Muscle of leg (tissue), 16 donors: ENCODE measurements at places on chromosomes 12 and 14. TPM values are rescaled to one million over a fixed set of nuclear protein-coding genes. Genes with fewer than 3 reads are reported as not detected.

Gene SSTR1
- polyA plus RNA-seq = 0.94 TPM

DNA sequence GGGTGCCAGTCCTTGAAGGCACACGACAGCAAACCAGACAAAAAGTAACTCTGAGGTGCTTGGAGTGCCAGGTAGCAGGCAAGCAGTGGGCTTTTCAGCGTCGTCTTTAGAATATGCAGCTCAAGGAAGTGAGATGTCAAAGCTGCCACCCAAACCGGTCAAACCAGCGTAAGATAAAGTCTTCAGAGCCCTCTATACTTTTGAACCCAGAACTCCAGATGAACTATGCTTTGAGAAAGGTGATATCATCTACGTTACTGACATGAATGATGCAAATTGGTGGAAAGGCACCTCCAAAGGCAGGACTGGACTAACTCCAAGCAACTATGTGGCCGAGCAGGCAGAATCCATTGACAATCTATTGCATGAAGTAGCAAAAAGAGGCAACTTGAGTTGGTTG is 95.9 kb downstream of the TBX3 start:
- no peak for DNase-seq

Gene SLC22A17
- polyA plus RNA-seq = 20.2 TPM

DNA sequence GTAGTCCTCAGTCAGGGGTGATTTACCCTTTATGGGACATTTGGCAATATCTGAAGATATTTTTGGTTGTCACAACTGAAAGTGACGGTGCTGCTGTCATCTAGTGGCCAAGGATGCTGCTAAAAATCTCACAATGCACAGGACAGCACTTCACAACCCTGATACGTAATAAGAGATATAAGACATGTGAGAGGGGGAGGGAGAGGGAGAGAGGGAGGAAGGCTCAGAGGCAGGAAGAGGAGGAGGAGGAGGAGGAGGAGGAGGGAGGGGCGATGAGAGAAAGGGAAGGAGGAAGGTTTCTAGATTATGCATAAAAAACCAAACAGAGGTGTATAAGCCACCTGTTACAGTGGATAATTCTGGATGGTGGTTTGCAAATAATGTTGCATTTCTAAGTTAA is 14.3 kb downstream of the MYL2 start:
- DNase-seq = no peak

DNA sequence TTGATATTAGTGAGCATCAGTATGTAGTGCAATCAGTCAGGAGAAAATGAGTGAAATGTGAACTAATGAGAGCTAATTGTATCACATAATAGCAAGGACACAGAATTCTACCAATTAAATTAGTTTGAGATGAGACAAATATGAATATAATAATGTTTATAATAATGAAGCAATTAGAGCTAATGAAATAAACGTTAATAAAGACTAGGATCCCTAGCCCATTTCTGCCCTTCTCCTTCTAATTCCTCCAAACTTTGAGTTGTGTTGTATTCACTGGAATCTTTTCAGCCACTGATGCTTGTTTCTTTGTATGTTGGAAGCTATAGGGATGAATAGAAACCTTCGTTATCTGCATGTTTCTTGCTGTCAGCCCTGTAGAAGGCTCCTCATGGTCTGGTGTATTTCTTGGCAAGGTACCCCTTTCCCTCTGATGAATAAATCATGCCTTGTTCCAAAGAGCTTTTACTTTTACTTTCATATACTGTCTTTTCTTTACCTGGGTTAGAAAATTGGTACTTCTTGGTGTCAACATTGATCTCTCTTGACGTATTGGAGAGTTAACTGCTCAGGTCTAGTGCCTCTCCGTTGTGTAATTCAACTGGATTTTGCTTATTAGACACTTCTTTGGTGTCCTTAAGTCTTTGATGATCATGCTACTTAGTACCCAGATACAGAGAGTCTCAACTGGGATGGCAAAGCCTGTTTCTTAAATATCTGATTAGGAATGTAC is 154.8 kb downstream of the PTCSC3 start:
- no peak for DNase-seq

- no peak for DNase-seq
These were observed 146.1 kb downstream of the RAD51B start for GRCh38 chr14:67965696-67966095.

GRCh38 chr14:32603992-32604565 is 275.0 kb downstream of the AKAP6 start:
- DNase-seq = peak; percentile 83

Gene PPP2R3C
- 40.7 TPM for polyA plus RNA-seq

Gene IGF1
- 27.6 TPM for polyA plus RNA-seq

- DNase-seq = no peak
These were observed 486.4 kb downstream of the BCL11B start for GRCh38 chr14:98785578-98785977.

Gene JAG2
- 53.7 TPM for polyA plus RNA-seq

DNA sequence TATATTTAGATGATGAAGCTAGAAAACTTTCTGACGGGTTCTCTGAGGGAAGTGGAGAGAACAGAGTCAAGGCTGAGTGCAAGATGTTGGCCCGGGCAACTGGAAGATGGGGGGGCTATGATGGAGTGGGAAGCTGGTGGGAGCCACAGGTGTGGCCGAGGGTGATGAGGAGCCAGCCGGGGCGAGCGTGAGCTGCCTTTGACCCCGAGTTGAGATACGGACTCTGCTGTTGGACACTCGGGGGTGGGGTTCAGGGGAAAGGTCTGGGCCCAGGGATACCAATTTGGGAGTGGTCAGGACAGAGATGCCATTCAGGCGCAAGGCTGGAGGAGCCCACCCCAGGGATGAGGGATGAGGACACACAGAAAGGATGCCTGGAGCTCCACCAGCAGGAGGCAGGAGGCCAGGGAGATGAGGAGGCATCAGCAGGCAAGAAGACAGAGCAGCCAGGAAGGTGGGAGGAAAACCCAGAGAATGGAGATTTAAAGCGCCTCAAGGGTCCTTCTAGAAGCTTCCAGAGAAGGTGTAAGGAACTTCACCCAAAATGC is 9.0 kb downstream of the SCARB1 start:
- no peak for DNase-seq

- peak; percentile 8 for DNase-seq
These were observed 1.4 kb downstream of the AKAP6 start for GRCh38 chr14:32330351-32331111.

Gene ASCL1
- not detected for polyA plus RNA-seq

Gene LAG3
- 1.0 TPM for polyA plus RNA-seq

GRCh38 chr12:57887631-57888408 is 41.3 kb upstream of the CTDSP2 start:
- DNase-seq = no peak

Gene MEG3
- 6,644 TPM for polyA plus RNA-seq

DNA sequence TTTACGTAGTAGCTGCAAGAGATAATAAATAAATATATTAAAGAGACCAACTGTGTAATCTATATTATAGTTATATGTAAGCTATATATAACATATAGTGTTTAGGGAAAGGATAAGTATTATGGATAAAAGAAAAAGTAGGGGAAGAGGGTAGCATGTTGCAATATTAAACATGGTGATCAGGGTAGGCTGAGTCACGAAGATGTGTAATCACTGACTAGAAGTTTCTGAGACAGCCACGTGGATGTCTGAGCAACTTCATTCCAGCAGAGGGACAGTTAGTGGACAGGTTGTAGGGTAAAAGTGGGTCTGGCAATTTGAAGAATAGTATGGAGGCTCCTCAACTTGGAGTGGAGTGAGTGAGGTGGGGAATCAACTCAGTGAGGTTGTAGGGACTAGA is 109.7 kb downstream of the ANO4 start:
- DNase-seq = no peak

DNA sequence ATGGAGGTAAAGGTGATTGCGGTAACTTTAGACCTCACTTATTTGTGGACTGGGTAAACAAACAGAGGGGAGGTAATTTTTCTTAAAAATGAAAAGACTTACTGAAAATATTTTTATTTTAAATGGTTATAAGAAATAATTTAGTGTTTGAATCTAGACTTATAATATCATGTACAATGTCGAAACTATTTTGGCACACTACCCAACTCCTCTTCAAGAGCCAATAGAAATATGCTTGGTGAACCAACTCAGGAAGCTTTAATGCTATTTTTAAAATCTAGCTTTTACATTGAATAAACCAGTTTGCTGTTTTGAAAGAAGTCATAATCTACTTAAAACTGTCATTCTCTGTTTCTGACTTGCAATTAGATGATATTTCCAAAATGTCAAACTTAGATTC is 175.8 kb upstream of the NPAS3 start:
- DNase-seq = peak; percentile 60

GRCh38 chr12:127191129-127191528 is 1075.8 kb upstream of the TMEM132C start:
- peak; percentile 49 for DNase-seq

DNA sequence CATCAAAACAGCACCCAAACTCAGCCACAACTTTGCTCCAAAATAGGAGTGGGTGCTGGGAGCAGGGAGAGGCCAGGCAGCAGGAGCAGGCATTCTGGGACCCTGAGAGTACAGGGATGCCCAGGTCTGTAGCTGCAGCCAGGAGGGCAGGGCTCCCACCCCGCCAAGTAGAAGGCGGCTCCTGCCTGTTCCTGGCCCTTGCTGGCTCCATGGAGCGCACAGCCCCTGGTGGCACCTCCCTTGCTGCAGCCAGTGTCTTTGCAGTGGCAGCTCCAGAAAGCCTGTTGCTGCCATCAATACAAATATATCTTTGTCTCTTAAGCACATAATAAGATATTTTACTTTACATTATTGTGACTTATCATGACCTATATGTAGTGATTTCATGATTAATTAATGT is 1096.5 kb downstream of the FSCB start:
- DNase-seq = no peak

DNA sequence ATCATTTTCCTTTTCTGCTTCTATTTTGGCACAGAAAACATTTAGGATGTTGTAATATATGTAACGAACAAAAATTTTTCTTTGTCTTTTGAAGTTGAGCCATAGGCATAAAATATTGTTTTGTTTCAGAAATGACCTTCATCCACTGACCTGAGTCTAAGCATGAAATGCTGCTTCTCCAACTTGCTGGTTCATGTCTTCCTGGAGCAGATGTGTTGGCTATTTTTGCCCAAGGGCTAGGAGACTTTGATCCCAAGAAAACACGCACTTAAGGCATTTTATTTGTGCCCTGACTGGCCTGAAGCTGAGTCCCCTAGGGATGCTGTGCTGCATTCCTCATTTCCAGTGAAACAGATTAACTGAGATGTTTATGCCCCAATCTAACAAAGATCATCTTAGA is 27.2 kb upstream of the ALG10B start:
- DNase-seq = no peak

DNA sequence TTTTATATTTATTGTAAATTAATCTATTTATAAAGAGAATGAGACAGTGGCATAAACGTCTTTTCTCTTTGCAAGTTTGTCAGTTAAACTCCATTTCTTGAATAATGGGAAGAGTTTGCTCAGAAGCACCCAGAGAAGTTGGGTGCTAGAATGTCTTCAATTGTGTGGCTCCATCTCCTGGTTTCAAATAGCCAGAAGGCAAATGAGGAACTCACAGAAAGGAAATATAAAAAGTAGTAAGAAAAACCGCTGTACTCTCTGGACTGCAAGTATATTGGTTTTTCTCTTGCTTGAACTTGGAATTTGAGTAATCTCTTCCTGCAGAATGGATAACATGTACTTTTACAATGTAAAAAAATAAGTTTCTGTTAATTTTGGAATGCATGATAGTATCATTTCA is 217.5 kb downstream of the DPY19L2 start:
- peak; percentile 10 for DNase-seq

DNA sequence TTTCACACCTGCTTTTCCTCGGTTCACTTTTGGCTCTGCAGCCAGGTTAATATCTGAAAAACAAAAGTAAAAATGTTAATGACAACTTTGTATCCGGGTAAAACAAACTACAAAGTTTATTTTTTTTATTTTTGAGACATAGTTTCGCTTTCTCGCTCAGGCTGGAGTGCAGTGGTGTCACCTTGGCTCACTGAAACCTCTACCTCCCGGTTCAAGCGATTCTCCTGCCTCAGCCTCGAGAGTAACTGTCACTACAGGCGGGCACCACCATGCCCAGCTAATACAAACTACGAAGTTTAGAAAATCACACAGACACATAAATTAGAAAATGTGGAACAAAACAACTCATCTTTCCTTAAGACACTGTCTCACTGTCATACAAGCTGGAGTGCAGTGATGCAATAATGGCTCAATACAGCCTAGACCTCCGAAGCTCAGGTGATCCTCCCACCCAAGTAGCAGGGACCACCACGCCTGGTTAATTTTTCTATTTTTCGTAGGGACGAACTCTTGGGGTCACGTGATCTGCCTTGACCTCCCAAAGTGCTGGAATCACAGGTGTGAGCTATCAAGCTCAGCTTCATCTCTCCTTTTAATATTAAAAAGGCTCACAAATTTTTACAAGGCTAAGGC is 38.1 kb downstream of the HNRNPC start:
- no peak for DNase-seq

Gene LRP6
- polyA plus RNA-seq = 35.1 TPM

- no peak for DNase-seq
These were observed 791.5 kb downstream of the SLC16A7 start for GRCh38 chr12:60387356-60387755.

GRCh38 chr12:88247241-88247643 is 105.1 kb downstream of the TMTC3 start:
- DNase-seq = no peak

GRCh38 chr12:128077917-128078298 is 189.1 kb upstream of the TMEM132C start:
- DNase-seq = no peak

DNA sequence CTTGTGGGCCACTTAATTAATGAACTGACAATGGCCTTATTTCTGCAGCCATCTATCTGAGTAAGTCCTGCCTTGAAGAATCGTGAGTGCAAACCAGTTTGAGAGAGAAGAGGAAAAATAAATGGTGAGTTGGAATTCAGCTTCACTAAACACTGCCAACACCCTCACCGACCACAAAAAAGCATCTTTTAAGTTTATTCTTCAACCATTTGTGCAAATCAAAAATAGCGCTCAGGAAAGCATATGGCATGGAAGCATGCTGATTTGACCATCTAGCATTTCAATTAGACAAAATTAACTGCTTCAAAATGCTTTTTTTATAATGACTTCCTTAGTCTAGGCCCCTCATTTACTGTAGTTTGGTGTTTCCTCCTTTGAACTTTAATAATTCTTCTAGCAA is 294.0 kb downstream of the PPFIA2 start:
- DNase-seq = no peak

- no peak for DNase-seq
These were observed 107.0 kb downstream of the ARF6 start for GRCh38 chr14:49999826-50000379.

DNA sequence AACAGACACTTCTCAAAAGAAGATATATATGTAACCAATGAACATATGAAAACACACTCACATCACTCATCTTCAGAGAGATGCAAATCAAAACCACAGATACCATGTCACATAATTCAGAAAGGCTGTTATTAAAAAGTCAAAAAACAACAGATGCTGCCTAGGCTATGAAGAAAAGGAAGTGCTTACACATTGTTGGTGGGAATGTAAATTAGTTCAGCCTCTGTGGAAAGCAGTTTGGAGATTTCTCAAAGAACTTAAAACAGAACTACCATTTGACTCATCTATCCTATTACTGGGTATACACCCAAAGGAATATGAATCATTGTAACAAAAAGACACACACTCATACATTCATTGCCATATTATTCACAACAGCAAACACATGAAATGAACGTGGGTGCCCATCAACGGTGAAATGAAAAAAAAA is 35.1 kb downstream of the EIF2S3B start:
- no peak for DNase-seq

Gene NEUROD4
- not detected for polyA plus RNA-seq

Gene CLEC4D
- polyA plus RNA-seq = not detected

GRCh38 chr12:4393211-4393610 is 13.7 kb upstream of the FGF23 start:
- DNase-seq = no peak

- DNase-seq = no peak
These were observed 178.1 kb downstream of the ADGRD1 start for GRCh38 chr12:131131808-131132117.

- no peak for DNase-seq
These were observed 54.0 kb downstream of the CYP46A1 start for GRCh38 chr14:99737956-99738667.
